ENCODE measurements at places on chromosomes 11 and 22. TPM values are rescaled to one million over a fixed set of nuclear protein-coding genes. Genes with fewer than 3 reads are reported as not detected.

The PDHX gene
- 13.1 TPM for polyA plus RNA-seq

The BCO2 gene
- polyA plus RNA-seq = 2.1 TPM

The OR51I1 gene
- polyA plus RNA-seq = not detected

The TEX12 gene
- not detected for polyA plus RNA-seq

The SIRT3 gene
- polyA plus RNA-seq = 11.1 TPM

The FAM168A gene
- 1.3 TPM for polyA plus RNA-seq

GRCh38 chr11:121129362-121130340 lies 28.6 kb downstream of the TECTA start:
- no peak for DNase-seq
- no peaks in the 10 kb centered on the region for H3K36me3 ChIP-seq

DNA sequence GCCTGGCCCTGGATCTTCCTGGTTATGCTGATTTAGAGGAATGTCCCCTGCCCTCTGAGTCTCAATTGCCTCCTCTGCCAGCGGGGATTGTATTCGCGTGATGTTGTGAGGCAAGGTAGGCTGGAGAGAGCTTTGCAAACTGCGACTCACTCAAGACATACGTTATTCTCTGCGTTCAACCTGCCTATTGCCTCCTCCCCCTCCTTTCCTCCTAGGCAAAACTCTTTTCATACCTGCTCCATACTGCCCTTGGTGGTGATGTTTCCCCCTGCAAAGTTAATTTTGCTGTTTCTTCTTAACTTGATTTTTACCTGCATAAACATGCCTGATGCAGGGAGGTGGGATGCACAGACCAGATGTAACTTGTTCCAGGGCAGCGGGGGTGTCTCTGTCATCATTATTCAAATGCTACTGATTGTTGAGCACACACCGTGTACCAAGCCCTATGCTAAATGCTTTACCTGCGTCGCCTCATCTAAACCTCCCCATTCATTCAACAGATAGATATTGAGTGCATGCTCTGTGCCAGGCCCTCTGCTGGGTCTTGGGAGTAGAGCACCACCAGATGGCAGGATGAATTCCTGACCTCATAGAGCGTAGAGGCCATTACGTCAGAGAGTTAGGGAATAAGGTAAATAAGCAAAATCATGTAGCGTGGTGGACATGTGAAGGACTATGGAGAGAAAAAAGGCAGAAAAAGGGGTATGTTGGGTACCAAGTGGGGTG lies 29.0 kb downstream of the SGSM1 start:
- H3K4me1 ChIP-seq = peaks cover 35% of the 10 kb centered on the region
- no peak for DNase-seq
- H3K4me3 ChIP-seq = no peak overlapping the region
- H3K36me3 ChIP-seq = peaks cover 8% of the 10 kb centered on the region
- peaks cover 3% of the 10 kb centered on the region for H3K27me3 ChIP-seq

- no peak for DNase-seq
- peak overlapping the region; percentile 96 for H3K27ac ChIP-seq
- peaks cover 22% of the 10 kb centered on the region for H3K27me3 ChIP-seq
Measured at GRCh38 chr11:3838504-3838903, 2.3 kb downstream of the RHOG start.

DNA sequence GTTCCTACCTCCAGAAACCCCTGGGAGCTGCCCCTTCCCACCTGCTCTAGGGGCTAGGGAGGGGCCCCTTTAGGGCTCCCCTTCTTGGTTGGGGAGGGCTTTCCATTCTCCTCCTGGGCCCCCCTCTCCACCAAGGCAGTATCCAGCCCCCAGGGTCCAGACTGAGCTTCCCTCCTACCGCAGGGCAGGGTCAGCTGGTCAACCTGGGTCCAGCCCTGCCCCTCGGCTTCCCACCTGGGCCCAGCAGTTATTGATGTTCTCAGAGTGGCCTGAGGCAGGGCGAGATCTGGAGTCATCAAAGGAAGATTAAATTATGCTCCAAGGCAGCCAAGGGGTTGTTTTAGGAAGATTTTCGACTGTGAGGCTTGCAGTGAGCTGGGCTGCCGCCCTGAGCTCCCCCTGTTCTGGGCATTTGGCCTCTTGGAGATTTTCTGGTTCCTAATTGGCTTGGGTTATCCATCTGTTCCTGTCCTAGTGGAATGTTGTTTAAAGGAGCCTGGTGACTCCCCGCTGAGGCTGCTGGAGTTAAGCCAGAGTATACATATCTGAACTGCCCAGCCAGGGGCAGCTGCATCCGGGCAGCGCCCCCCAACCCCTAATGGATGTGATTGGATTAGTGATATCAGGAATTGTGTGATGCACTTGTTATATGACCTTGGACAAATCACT lies 1.8 kb upstream of the SLC22A8 start:
- H3K36me3 ChIP-seq = no peaks in the 10 kb centered on the region
- H3K4me3 ChIP-seq = no peak overlapping the region
- H3K27me3 ChIP-seq = peaks cover 5% of the 10 kb centered on the region
- no peaks in the 10 kb centered on the region for H3K4me1 ChIP-seq

- H3K27ac ChIP-seq = no peak overlapping the region
- DNase-seq = no peak
- H3K27me3 ChIP-seq = no peaks in the 10 kb centered on the region
- H3K4me1 ChIP-seq = no peaks in the 10 kb centered on the region
- H3K36me3 ChIP-seq = no peaks in the 10 kb centered on the region
Measured at GRCh38 chr22:20777420-20778177, 3.7 kb downstream of the SERPIND1 start.

DNA sequence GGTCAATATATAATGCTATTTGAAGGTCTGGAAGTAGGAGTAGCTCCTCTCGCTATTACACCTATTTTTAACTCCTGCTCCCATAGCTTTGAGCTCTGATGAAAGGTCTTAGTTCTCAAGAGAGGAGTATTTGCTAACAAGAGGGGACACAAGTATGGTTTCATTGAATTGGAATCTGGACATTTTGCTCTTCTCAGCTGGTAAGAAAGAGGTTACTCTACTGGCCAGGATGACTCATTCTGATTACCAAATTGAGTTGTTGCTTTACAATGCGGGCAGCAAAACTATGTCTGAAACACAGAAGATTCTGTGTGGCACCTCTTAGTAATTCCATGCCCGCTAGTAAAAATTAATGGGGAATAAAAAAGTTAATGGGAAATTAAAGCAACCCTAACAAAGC lies 63.6 kb upstream of the EP300 start:
- H3K36me3 ChIP-seq = no peaks in the 10 kb centered on the region
- H3K4me3 ChIP-seq = no peak overlapping the region

GRCh38 chr11:32105871-32106560 lies 15.1 kb downstream of the RCN1 start:
- H3K4me1 ChIP-seq = no peaks in the 10 kb centered on the region
- no peak for DNase-seq
- H3K36me3 ChIP-seq = peaks cover 31% of the 10 kb centered on the region
- no peak overlapping the region for H3K4me3 ChIP-seq
- no peaks in the 10 kb centered on the region for H3K27me3 ChIP-seq
- no peak overlapping the region for H3K27ac ChIP-seq

DNA sequence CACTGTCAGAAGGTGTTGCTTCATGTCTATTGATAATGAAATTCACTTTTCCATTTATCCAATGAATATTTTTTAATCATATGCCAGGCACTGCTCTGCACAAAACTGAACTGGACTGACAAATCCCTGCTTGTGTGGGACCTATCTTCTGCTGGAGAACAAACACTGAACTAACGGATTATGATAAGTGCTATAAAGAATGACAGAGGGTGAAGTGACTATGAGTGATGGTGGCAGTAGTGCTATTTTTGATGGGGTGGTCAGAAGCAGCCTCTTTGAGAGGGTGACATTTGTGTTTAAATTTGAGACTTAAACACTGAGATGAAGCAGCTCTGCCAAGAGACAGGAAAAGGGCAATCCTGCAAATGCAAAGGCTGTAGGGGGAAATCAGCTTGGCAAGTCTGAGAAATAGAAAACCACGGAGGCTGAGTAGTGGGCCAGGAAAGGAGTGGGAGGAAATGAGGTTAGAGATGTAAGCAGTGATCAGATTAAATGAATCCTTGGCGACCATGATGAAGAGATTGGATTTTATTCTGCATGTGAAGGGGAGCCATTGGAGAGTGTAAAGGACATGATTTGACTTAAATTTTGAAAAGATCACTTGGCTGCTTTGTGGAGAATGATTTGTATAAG lies 6.0 kb downstream of the TBCEL start:
- H3K4me1 ChIP-seq = peaks cover 40% of the 10 kb centered on the region
- no peak overlapping the region for H3K27ac ChIP-seq

- no peak overlapping the region for H3K4me3 ChIP-seq
- no peak overlapping the region for H3K27ac ChIP-seq
- no peaks in the 10 kb centered on the region for H3K4me1 ChIP-seq
- H3K27me3 ChIP-seq = peaks cover 6% of the 10 kb centered on the region
- no peak for DNase-seq
Measured at GRCh38 chr11:123184531-123184930, 10.5 kb downstream of the CLMP start.

GRCh38 chr11:133940034-133940433 lies 16.7 kb downstream of the IGSF9B start:
- peaks cover 8% of the 10 kb centered on the region for H3K4me1 ChIP-seq
- no peak overlapping the region for H3K4me3 ChIP-seq
- DNase-seq = no peak
- no peak overlapping the region for H3K27ac ChIP-seq
- no peaks in the 10 kb centered on the region for H3K36me3 ChIP-seq

GRCh38 chr11:14414470-14415461 lies 55.8 kb upstream of the RRAS2 start:
- peak overlapping the region; percentile 86 for H3K27ac ChIP-seq
- peak; percentile 75 for DNase-seq
- H3K4me3 ChIP-seq = peak overlapping the region; percentile 68
- no peaks in the 10 kb centered on the region for H3K36me3 ChIP-seq
- H3K4me1 ChIP-seq = peaks cover 45% of the 10 kb centered on the region

GRCh38 chr22:35064664-35065063 lies 1.3 kb upstream of the ISX start:
- H3K4me1 ChIP-seq = no peaks in the 10 kb centered on the region
- no peak for DNase-seq
- H3K27ac ChIP-seq = no peak overlapping the region
- H3K36me3 ChIP-seq = no peaks in the 10 kb centered on the region
